Stimulated activated CD8-positive, alpha-beta memory T cell treated with anti-CD3 and anti-CD28 coated beads, Interleukin-4, amount 100 ng/mL, for 24 hours (primary cell): ENCODE measurements at places on chromosomes 2 and 18.

DNA sequence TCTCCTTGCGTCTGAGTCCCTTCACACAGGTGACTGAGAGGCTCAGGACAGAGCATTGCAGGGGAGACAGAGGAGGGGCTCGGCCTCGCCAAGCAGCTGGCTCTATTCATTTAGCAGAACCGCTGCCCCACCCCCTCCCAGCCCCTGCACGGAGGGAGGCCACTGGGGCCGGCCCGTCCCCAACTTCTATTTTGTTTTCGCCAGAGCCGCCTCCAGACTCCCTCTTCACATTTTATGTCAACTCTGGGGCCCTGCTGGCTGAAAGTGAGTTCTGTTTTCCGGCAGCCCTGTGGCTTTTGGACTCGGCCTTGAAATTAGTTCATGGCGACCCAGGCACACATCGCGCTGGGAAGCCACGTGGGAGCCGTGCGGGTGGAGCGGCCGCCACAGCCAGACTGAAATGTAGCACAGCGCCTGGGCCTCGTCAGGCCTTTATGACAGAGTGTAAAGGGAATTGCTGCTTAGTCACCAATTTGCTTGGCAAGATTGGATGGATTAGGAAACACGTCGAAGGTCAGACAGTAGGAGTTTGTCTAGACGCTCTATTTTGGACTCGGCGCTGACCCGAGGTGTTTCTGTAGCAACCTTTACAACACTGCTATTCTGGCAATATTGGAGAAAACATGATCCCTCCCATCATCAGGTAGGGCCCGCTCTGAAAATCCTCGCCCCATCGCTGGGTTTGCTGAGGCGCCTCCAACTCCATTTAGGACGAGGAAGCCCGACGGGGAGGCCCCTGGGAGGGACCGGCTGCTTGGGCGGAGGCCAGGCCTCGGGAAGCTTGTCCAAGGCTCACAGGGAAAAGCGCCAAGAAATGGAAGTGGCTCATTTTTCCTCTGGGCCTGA lies 90.7 kb upstream of the CTDP1 start:
- DNase-seq, result no peak

GRCh38 chr18:46067438-46068007 lies 4.5 kb downstream of the PSTPIP2 start:
- DNase-seq, result no peak

DNA sequence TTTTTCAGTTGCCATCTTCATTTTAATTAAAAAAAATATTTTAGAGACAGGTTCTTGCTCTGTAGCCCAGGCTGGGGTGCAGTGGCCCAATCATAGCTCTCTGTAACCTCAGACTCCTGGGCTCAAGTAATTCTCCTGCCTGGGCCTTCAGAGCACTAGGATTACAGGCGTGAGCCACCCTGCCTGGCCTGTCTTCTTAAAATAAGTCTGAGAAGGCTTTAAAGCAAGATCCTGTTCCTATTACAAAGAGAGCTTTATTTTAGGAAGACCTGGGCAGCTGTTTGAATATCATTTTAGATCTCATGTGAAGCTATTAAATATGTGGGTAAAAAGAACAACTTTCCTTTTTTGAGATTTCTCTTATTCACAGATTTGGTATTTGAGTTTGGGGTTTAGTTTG lies 1.5 kb downstream of the FAM228A start:
- no peak for DNase-seq

DNA sequence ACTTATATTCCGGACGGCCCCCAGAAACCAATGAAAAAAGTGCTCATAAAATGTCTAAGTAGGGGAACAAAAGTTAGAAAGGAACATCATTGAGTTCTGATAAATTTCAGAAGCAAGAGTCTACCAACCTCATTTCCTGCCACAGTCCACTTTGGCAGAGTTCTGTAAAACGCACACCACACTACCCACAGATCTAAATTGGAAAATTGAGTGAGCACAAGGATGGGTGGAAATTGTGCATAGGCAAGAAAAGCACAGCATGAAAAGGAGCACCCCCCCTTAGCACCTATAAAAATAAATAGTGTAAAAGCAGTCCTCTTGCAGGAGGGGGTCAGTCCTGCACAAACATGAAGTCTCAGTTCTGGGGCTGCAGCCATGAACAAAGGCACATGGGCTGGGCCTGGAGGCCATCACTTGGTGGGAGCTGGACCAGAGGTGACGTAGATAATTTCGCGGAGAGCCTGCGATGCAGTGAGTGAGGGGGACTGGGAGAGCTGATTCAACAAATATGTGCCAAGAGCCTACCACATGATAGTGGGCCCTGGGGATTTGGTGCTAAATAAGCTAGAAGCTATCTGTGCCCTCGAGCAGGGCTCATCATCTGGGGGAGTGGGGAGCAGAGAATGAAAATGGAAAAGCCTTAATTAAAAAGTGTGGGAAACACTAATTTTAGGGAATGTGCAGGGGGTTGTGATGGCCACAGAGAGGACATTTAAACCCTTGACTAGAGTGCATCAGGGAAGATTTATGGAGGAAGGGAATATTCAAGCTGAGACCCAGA lies 48.9 kb upstream of the SPP2 start:
- no peak for DNase-seq

GRCh38 chr18:73201940-73202339 lies 334.2 kb upstream of the NETO1 start:
- DNase-seq, result no peak

DNA sequence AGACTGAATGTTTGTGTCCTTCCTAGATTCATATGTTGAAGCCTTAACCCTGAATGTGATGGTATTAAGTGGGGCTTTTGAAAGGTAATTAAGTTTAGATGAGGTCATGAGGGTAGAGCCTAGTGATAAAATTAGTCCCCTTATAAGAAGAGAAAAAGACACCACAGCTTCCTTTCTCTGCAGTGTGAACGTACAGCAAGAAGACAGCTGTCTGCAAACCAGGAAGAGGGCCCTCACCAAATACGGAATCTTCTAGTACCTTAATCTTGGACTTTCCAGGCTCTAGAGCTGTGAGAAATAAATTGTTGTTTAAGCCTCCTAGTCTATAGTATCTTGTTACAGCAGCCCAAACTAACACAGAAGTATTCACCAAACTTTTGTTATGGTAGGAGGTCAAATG lies 57.1 kb upstream of the CYTIP start:
- no peak for DNase-seq
